Neural progenitor cell (in vitro differentiated cells): ENCODE measurements at places on chromosomes 6 and 20. TPM values are rescaled to one million over a fixed set of nuclear protein-coding genes. Genes with fewer than 3 reads are reported as not detected.

The POM121L2 gene
- total RNA-seq = not detected in 2 replicates

- DNase-seq = no peak
Measured at GRCh38 chr6:28003661-28004060, 46.6 kb downstream of the OR2B6 start.

The CNPY3 gene
- total RNA-seq = 38.0 and 65.4 TPM in 2 replicates

GRCh38 chr6:164252948-164253347 lies 838.4 kb downstream of the QKI start:
- peak; percentile 59 for DNase-seq

- no peak for DNase-seq
Measured at GRCh38 chr6:1579096-1579495, 30.6 kb upstream of the FOXC1 start.

The APCDD1L gene
- total RNA-seq = not detected in 2 replicates

The MMP24OS gene
- total RNA-seq = 2.9 and 12.0 TPM in 2 replicates

DNA sequence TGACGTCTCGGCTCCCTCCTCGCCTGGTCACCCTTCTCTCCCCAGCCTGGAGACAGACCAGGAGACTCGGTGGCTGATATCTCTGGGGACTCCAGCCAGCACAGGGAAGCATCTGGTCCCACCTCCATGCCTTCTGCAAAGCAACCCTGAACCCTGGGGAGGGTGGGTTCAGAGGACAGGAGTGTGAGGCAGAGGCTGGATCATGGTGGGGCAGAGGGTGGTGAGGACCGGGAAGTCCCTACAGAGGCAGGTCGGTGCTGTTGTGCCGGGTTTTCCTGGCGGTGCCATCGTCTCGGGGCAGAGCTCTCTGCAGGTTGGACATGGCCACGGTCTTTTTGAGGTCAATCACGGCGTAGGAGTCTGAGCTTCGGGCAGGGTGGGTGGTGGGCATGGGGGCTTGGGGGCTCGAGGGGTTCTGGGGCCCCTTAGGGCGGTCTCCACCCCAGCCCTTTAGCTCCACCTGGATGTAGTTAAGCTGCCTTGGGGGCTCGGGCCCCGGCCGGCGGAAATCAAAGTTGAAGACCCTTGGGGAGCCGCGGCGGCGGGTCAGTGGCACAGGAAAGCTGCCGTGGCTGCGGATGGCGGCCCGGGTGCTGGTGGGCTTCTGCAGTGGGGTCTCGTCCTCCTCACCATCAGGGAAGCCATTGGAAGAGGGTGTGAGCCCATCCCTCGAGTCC lies 9.2 kb downstream of the FRS3 start:
- no peak for DNase-seq

The MYLK2 gene
- 0.22 TPM in 1 of 2 replicates, not detected in the other for total RNA-seq

DNA sequence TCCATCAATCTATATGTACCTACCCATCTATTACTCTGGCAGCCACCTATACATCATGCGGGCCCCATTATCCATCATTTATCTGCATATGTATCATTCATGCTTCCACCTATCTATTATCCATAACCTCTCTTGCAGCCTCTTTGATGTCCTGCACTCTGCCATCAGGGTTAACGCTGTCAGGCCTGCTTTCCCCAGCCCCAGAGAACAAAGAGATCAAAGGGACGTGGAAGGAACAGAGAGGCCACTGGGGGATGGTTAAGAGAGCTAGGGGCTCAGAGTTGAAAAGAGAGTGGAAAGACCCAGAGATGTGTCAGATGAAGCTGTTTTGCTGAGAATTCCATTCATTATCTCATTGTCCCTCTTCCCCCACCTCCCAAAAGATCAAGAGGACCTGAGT lies 67.3 kb upstream of the CCDC167 start:
- no peak for DNase-seq

DNA sequence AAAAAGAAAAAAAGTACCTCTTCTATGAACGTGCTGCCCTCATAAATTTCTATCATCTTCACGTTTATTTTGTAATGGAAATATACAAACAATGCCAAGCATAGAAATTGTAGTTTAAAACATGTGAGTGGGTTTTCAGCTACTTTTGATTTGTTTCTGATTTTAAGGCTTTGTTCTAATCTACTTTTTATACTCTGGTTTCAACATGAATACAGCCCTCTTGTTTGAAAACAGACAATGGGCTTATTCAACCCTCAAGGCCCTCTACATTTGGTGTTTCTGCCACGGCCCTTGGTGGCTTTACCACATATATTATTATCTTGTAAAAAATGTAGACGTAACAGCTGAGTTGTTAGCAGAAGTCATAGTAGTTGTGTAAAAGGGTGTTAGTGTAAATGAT lies 153.9 kb downstream of the SOX4 start:
- DNase-seq = no peak
